ENCODE measurements at places on chromosomes 2 and 18.
A peak's percentile ranks its signal among the peaks of the same experiment; 100 is the strongest.

- no peak for DNase-seq
These were observed 265.4 kb downstream of the SS18 start for GRCh38 chr18:25825056-25825455.

GRCh38 chr2:176582990-176583481 lies 313.8 kb downstream of the MTX2 start:
- DNase-seq: no peak

- no peak for DNase-seq
These were observed 338.4 kb downstream of the SOCS6 start for GRCh38 chr18:70627182-70627802.

DNA sequence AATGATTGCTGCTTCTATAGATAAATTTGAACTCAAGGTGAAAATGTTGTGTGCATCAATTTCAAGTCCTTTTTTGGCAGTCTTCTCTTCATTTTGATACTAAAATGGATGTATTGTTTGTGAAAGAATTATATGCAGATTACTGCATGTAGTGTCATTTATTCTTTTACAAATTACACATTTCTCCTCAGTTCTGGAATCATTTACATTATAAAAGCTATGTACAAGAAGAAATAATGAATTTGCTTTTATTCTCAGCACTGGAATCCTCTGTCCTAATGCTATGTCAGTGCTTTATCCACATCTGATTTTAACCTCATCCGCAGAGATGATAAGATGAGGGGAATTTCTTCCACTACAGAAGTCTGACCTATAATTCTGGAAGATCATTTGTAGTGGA lies 220.8 kb upstream of the UBE2E3 start:
- no peak for DNase-seq

- DNase-seq: no peak
These were observed 68.5 kb upstream of the ZNF532 start for GRCh38 chr18:58796220-58796619.

DNA sequence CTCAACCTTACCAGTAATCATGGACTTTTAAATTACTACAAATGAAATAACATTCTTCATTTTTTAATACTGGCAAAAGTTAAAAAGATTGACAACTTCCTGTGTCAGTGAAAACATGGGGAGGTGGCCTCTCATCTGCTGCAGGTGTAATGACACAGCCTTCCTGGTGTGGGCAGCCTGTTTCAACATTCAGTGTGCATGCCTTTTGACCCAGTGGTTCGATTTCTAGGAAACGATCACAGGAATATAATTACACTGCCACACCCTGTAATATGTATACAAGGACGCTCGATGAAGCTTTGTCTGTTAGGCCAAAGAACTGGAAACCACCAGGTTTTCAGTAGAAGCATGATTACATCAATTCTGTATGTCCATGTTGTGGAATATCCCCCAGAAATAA lies 68.7 kb downstream of the MTHFD2 start:
- peak; percentile 19 for DNase-seq

All from activated CD4-positive, alpha-beta T cell treated with anti-CD3 and anti-CD28 coated beads for 1 hour (primary cell).